ENCODE measurements at places on chromosomes 1 and 21.

DNA sequence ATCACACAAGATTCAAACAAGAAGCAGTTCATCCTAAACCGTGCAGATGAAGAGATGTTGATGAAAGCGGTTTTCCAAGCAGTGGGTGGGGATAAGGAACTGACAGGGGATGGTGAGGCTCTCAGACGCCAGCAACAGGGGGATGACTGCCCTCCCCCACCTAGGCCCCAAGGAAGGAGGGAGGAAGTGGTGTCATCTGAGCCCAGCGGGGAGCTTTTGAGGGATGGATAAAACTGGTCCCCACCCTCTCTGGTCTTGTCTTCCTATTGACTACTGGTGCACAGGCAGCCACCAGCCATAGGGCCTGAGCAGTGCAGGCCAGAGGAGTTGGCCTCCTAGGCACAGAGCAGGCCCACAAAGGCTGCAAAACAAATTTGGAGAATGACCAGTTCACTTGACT is 175.5 kb downstream of the HUNK start:
- DNase-seq, result no peak

DNA sequence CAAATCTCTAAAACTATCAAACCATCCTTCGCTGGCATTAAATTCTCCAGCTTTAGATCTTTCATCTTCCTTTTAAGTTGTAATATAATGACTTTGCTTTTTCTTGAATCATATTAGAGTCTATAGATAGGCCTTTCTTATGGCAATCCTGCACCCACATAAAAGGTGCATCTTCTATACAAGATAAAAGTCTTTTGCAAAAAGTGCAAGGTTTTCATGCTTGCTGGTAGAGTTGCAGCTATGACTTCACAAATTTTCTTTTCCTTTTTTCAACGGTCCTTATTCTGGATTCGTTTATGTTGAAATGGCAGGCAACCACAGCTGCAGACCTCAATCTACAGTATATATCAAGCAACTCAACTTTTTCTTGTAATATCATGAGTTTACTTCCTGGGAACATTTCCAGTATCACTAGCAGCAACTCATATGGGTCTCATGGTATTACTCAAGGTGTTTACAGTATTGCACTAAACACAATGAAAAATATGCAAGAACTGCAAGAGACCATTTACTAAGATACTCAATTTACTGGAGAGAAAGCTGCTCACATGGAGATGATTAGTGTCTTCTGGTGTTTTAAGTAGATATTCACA is 22.1 kb downstream of the OMA1 start:
- DNase-seq, result no peak

GRCh38 chr1:19643121-19643520 is 990 bp upstream of the NBL1 start:
- peak; percentile 84 for DNase-seq

DNA sequence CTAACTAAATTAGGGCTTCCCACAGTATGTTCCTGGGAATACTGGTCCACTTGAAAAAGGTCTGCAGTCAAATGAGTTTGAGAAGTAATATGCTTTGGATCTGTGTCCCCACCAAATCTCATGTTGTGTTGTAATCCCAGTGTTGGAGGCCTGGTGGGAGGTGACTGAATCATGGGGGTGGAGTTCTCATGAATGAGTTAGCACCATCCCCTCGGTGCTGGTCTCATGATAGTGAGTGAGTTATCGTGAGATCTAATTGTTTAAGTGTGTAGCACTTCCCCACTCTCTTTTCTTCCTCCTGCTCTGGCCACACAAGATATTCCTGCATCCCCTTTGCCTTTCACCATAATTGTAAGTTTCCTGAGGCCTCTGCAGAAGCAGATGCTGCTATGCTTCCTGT is 16.9 kb upstream of the DMRTB1 start:
- no peak for DNase-seq

GRCh38 chr1:145957443-145958319 is at the start of gene LIX1L:
TSS of gene LIX1L (minus strand) at chr1:145958017. CDS start at chr1:145957927, 90 bp downstream.
- DNase-seq, result peak; percentile 95

DNA sequence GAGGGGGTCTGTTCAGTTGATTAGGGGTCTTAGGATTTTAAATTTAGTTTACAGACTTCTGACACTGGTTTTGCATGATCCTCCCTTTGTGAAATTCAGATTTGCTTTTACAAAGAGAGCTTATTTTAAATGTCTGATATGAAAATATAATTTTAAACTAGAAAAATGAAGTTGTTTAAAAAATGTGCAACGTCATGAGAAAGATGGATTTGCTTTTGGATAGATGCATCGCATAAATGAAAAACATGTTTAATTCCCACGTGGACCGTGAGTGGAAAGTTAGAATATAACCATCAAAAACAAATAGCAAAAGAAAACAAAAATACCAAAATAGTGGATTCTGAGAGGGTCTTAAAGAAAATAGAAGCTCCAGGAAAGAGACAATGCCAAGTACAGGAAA is 2.0 kb upstream of the OR2T3 start:
- DNase-seq, result no peak

DNA sequence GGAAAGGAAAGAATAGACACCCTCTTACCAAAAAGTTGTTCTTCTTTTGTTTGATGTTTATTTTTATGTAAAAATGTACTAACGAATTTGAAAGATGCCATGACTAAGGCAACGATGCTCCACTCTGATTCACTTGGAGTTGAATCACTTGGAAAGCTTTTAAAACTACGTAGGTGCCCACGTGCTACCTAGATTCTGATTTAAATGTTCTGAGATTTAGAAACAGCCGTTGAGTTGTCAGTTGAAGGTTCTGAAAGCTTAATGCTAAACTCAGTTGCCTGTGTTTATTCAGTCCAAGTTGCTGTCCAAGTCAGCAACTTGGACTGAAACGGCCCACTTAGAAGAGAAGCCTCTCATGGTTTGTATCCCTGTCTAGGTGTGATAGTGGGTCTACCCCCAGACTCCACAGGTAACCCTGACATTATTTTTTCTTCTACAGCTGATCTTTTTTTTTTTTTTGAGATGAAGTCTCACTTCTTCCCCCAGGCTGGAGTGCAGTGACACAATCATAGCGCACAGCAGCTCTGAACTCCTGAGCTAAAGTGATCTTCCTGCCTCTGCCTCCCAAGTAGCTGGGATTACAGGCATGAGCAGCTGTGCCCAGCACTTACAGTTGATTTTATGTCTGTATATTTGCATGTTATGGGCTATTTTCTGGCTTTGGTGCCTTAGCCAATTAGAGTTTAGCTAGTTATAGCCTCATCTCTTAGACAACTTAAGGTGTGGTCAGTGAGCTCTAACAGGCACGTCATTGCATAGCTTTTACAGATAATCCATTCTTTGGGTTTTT is 1.4 kb upstream of the VAMP4 start:
- DNase-seq, result no peak

- no peak for DNase-seq
Measured at GRCh38 chr1:196887515-196888239, at the start of gene CFHR4. TSS of gene CFHR4 (plus strand) at chr1:196888052. CDS start at chr1:196888151, 99 bp downstream.

GRCh38 chr1:162656266-162656665 is 24.0 kb downstream of the DDR2 start:
- no peak for DNase-seq

DNA sequence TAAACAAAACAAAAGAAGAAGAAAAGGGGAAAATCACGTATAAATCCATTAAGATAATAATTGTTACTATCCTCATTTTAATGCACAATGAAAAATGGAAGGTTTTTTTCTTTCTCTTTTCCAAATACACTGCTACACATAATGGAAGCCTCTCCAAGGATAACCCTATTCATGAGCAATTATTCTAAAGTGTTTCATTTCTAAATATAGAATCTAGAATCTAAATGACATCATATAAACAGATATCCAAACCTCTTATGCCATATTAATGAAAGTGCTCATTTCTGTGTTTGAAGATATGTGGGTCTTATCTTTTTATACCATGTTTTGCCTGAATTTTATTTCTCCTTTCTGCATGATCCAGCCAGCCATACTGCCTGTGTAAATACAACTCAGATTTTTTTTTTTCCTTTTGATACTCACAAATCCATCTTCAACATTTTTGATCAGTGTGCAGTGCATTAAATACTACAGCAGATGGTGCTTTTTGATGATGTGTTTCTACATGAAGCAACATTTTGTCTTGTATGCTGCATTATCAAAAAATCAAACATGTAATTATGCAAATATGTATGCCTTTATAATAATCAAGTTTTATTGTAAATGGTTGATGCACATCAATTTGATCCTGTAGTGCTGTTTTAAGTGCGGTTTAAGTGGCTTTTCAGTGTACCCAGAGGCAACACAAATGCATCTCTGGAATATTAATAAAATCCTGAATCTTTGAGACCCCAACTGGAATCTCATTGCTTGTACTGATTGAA is 625.6 kb upstream of the PTBP2 start:
- DNase-seq, result no peak

DNA sequence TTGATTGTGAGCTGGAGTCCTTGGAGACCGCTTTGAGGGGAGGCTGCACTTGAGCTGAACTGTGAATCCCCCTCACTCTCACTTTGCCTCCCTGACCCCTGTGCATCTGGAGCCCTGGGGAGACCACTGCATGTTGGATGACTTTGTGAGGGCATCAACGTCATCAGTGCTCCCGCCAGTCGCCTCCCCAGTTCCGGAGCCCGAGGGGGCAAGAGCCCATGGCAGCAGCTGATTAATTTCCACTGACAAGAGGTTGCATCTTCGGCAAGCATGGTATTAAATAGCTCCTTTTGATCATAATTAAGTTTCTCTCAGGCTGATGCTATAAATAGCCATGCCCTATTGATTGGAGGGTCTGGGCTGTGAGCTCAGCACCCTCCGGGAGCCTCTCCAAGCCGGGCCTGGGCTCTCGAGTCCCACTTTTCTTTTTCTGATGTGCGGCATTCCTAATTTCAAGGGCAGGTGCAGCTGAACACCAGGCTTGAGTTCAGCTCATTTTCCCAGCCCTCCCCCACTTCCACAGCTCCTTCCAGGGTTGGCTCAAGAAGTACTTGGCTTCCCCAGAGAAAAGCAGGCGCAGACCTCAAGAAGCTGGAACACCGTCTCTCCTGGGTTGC is 33.2 kb downstream of the KCND3 start:
- DNase-seq, result no peak

DNA sequence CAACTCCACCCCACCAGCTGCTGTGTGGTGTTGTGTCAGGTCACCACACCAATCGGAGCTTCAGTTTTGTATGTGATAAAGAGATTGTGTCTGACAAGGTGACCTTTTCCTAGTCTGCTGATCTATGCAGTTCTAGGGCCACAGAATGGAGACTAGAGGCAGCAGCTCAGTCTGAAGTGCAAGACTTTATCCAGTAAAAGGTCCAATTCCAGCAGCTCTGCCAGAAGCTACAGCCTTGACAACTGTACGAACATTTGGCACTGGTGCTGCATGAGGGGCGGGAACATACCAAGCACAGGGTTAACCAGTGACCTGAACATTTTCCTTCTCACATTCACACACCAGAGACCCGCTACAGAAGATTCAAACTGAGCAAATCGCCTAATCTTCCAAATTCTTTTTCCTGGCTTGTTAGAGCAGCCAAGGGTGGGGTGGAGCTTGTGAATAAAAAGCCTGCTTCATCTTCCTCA is 9.3 kb downstream of the FMO1 start:
- DNase-seq, result no peak

DNA sequence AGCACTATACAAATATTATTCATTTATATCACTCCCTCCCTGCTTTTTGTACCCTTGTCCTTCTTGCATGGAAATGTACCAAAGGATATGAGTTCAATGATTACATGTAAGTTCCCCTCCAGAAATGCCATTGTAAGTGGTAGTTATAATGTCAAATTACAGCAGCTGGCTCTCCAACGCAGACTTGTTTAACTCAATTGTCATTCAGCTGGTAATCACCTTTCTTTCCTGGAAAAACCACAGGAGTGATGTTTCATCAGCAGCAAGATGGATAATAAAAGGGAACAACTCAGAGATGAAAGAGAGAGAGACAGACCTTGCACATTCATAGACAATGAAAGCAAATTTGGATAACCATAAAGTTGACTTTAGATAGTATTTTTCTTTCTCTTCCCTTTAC is 578.6 kb upstream of the PBX1 start:
- DNase-seq, result no peak

GRCh38 chr1:75074831-75075395 is 59.3 kb upstream of the LHX8 start:
- no peak for DNase-seq

DNA sequence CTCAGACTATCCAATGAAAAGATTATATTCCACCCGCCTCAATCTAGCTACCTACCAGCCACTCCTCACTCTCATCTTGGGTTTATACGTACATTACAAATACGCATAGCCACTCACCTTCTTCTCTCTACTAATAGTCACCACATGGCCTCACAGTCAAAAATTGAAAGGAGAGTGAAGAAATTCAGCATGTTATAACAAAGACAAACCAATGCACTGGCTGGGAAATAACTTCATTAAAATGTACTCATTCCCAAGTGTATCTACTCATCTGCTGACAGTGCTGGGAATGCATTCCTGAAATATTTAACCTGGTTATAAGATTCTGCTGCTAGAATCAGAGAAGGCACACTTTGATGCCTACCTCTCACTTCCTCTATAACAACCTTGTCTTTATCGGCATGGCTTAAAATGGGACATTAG is 6.5 kb downstream of the ZNF644 start:
- no peak for DNase-seq

- DNase-seq, result no peak
Measured at GRCh38 chr1:81020506-81020905, 780.2 kb upstream of the ADGRL2 start.

GRCh38 chr1:71088645-71089287 is 7.9 kb upstream of the ZRANB2 start:
- DNase-seq, result no peak

DNA sequence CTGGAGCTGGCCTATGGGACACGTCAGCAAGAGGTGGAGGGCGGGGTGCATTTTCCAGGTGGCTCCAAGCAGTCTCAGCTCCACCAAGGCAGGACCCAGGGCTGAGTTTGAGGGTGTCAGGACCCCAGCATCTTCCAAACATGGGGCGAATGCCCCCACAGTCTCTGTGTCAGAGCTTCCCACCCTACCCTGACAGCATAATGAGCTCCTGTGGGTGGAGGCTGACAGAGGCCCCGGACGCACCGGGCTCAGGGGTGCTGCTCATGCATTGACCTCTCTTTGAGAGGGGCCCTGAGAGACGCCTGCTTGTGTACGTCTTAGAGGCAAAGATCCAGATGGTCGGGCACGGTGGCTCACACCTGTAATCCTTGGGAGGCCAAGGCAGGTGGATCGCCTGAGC is 37.2 kb downstream of the SLC2A7 start:
- no peak for DNase-seq

GRCh38 chr1:197062692-197063091 is 4.4 kb downstream of the F13B start:
- no peak for DNase-seq

GRCh38 chr1:224262373-224263054 is 67.5 kb downstream of the NVL start:
- no peak for DNase-seq

- no peak for DNase-seq
Measured at GRCh38 chr21:14271641-14272040, 55.7 kb downstream of the RBM11 start.

GRCh38 chr1:231226156-231226555 is 14.9 kb upstream of the GNPAT start:
- no peak for DNase-seq

GRCh38 chr1:172972258-172972657 is 78.5 kb downstream of the TNFSF18 start:
- no peak for DNase-seq
